CD8-positive, alpha-beta memory T cell (primary cell): ENCODE measurements at places on chromosomes 2 and 18.
A peak's percentile ranks its signal among the peaks of the same experiment; 100 is the strongest.

- DNase-seq, result no peak
Observed at GRCh38 chr2:230738391-230738811, 25.8 kb downstream of the CAB39 start.

GRCh38 chr18:36340246-36340645 is 42.7 kb downstream of the FHOD3 start:
- no peak for DNase-seq

DNA sequence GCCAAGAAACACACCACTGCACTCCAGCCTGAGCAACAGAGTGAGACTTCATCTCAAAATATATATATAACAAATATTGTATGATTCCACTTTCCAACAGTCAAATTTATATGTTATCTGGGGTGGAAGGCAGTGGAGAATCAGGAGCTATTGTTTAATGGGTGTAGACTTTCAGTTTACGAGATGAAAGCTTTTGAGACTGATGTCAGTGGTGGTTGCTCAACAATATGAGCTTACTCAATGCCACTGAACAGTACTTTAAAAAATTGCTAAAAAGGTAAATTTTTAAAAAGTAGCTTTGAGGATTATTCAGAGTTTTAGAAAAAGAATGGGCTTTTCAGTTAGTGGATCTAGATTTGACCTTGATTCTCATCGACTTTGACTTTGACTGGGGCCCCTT is 105.9 kb upstream of the ST6GAL2 start:
- no peak for DNase-seq

GRCh38 chr2:191664823-191665677 is 12.9 kb upstream of the NABP1 start:
- DNase-seq, result no peak

DNA sequence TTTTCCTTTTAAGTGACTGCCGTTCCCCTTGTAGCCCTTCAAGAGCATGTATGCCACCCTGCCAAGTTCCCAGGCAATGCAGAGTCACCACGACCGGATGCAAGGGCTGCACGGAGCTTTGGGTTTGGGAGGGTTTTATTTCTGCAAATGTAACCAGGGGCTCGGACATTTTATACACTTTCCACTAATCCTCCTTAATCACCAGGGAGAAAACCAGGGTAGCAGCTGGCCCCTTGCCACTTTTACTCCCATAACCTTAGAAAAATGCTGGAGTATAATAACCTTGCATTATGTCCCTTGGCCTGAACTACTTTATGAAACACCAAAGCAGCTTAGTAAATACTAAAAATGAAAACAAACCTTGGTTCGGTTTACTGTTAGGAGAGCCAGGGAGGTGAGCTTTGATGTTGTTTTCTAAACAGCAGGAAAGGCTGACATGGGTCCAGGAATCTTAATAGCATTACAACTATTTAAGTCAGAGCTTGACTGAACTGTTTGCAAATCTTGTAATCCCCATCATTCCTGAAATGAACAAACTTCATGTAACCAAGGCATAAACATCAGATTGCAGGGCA is 152.8 kb upstream of the RIOK3 start:
- no peak for DNase-seq

- DNase-seq, result peak; percentile 35
Observed at GRCh38 chr2:235135990-235136561, 184.3 kb downstream of the SH3BP4 start.

DNA sequence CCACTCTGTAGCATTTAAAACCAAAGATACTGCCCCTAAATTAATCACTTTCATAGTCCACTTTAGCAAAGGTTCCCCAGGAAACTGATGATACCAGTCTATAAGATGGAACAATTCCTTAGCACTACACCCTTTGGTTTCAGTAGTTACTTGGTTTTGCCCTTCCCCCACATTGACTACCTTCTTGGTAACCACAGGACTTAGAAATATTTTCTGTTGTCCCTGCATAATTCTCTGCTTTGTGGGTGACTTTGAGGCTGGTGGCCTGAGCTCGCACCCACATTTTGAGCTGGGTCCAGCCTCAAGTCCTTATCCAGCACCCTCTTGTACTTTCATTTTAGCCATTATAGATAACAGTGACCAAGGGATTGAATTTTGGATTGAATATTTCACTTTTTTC is 23.1 kb downstream of the ELP2 start:
- no peak for DNase-seq

DNA sequence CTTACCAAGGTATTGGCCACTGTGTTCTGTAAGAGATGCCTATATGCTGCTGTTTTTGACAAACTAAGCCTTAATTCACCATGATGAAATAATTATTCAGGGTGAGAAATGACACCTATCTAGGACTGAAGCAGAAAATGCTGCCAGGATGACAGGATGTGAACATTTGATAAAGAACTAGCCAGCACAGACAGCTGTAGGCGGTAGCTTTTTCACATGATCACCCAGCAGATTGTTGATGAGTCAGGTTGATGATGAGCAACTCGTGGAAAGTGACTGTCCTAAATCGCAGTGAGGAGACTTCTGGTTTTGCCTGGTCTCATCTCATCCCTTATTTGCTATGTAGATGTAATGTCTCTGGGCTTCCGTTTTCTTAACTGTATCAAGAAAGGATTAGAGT is 144.1 kb downstream of the PRPF40A start:
- DNase-seq, result no peak

- DNase-seq, result no peak
Observed at GRCh38 chr2:47799031-47799609, 16.2 kb downstream of the MSH6 start.

DNA sequence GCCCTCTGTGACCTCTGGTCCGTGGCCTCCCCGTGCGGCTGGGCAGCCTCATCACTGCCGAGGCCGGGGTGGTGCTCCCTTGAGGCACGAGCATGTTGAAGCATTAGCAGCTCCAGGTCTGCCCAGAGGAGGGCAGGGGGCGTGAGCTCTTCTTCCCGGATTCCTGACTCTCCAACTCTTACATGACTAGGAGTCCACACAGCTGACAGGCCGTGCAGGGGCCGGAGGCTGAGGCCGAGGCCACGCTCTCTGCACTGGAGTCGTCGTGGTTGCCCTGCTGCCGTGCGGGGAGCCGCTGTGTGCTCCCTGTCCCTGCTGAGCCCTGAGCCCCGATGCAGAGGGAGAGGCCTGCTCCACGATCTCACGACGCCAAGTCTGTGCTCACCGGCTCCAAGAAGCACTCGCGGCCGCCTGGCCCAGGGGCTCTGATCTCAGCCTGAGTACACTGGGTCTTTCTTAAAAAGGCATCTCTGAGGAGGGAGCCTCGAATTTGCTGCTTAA is 19.4 kb upstream of the KCNG2 start:
- DNase-seq, result peak; percentile 35

DNA sequence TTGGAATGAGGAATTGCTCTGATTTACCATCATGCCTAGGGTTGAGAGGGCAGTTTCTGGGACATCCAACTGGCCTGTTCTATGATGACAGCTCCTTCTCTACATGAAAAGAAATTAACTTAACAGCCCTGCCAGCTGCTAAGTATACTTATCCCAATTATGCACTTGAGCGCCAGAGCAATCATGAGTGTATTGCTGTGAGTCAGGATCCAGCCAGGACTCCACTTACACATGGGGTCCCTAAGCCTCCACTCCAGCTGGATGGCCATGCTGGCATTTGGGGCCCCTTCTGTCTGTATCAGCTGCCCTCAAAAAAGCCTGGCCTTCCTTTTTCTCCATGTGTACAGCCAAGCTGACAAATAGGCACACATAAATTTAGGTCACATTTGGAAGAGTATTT is 481.9 kb downstream of the TMX3 start:
- DNase-seq, result no peak

- DNase-seq, result no peak
Observed at GRCh38 chr2:225597911-225598310, 198.4 kb downstream of the NYAP2 start.

DNA sequence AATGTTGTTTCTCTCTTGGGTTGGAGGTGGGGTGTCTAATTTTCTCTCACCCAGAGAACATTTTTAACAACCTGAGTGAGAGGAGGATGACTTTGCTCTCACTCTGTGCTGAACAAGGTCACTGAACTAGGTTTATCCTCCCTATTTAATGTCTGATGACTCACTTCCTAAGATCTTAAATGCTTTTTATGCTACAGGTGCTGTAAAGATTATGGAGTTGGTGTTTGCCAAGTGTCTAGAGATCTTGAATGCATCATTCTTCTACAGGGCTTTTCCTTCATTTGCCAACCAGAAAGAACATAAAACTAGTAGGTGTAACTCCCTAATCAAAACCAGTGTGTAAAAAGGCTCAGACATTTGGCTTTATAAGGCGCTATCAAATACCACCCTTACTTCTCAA is 350.5 kb upstream of the ETAA1 start:
- no peak for DNase-seq

GRCh38 chr18:5876891-5877290 is 18.4 kb downstream of the TMEM200C start:
- DNase-seq, result no peak

GRCh38 chr2:234863043-234863934 is 88.5 kb upstream of the SH3BP4 start:
- DNase-seq, result no peak

- DNase-seq, result no peak
Observed at GRCh38 chr2:132815516-132815915, 145.5 kb upstream of the LYPD1 start.

DNA sequence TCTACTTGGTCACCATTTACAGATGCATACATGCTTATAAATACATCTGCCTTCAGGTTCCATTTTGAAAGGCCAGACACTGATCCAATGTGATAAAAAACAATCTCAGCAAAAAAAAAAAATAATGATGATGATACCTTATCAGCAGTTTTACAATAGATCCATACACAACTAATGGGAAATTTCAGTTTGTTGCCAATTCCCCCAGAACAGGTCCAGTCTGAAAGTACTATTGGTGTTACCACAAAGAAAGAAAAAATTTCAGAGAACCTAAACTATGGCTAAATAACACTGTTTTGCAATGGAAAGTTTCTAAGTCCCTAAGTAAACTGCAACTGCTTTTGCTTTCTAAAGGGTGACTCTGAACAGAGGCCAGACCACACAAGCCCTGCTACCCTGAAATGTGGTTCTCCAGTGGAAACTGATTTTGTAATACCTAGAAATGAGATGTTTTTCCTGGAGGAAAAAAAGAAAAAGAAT is 54.1 kb downstream of the LPIN2 start:
- peak; percentile 23 for DNase-seq

DNA sequence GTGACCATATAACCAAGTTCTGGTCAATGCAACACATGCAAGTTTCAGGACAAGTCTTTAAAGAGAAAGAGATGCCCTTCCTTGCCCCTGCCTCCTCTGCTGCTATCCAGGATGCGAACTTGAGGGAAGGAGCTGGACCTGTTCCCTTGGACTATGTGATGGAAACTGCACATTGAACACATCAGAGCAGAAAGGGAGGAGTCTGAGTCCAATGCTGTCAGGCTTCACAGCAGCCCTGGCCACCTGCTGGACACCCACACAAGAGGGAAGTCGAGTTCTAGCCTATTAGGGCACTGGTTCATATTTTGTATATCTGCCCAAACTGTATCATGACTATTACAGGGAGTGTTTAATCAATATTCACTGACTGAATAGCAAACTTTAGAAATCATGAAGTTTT is 38.3 kb upstream of the TEX51 start:
- no peak for DNase-seq

GRCh38 chr2:226652369-226652768 is 147.3 kb downstream of the IRS1 start:
- no peak for DNase-seq

DNA sequence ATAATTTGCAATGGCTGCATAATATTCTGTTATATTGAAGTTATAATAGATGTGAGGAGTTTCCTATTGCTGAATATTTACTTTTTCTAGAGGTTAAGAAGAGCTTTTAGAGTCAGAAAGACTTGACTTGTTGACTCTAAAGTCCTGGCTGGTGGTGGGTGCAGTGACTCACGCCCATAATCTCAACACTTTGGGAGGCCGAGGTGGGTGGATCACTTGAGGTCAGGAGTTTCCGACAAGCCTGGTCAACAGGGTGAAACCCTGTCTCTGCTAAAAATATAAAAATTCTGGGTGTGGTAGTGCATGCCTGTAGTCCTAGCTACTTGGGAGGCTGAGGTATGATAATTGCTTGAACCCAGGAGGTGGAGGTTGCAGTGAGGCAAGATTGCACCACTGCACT is 33.9 kb upstream of the ATIC start:
- DNase-seq, result no peak
